A549 (cell line): ENCODE measurements at places on chromosomes 3 and 15.

DNA sequence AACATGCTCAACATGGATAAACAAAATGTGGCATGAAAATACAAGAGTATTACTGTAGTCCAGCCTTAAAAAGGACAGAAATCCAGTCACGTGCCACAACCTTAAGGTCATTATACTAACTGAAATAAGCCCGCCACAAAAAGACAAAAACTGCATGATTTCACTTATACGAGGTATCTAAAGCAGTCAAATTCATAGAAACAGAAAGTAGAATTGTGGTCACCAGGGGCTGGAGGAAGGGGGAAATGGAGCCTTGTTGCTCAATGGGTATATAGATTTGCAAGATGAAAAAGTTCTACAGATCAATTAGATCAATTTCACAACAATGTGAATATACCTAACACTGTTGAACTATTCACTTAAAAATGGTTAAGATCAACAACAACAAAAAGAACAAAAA lies 7.4 kb downstream of the GLB1 start:
- no peak for DNase-seq

GRCh38 chr3:152305075-152305474 lies 36.3 kb downstream of the MBNL1 start:
- DNase-seq, result no peak

DNA sequence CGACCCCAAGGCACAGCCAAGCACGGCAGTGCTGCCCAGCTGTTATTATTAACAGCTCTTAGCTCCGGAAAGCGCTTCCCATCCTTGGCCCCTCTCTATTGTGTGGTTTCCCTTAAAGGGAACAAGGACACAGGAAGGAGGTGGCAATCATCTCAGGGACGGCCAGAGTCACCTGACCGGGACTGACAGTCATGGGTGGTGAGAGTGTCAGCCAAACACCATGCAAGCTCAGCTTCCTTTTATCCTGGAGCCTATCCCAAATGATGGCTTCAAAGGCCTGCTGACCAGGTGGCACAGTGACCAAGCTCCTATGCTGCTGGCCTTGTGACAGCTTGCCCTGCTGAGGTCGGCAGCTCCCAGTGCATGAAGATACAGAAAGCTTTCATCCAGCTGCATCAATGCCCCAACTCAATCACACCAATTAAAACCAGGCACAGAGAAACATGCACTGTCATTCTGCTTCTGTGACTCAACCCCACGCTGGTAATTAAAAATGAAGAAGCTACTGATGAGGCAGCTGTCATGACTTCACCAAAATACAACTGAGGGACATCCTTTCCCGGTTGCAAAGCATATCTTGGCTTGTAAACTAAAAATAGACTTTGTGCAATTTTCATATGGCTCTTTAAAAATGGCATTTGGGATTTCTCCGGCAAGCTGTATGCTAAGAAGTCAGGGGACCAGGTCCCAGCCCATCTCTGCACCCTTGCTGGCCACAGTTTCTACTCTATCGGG lies 34.0 kb downstream of the PCSK6 start:
- no peak for DNase-seq

DNA sequence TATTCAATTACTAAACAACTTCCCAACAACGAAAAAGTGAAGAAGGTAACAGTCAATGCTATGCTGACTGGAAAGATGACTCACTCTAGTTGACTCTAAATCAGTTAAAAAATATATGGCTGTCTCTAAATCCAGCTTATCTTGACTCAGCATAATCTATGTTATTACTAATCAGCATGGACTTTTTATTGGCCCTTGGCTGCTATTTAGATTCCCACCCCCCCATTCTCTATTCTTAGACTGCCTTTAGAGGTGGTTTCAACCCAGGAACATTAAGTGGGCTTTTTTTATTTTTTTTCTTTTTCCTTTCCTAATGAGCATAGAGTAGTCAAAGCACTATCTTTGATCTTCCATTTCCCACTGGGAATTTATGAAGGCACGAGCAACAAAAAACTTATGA lies 1.9 kb downstream of the PCOLCE2 start:
- DNase-seq, result peak; percentile 18

GRCh38 chr3:78754066-78754743 lies 1013.6 kb downstream of the ROBO1 start:
- DNase-seq, result no peak

DNA sequence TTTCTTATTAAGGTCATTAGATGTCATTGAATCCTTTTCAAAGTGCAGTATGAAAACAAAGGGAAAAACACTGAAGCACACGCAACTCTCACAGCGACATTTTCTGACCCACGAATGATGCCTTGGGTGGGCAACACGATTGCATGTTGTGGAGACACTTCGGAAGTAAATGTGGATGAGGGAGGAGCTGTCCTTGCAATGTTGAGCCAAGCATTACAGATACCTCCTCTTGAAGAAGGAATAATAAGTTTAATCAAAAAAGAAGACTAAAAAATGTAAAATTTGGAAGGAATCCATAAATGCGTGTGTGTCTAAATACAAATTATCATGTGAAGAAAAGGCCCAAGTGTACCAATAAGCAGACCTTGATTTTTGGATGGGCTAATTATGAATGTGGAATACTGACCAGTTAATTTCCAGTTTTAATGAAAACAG lies 16.9 kb downstream of the THBS1 start:
- no peak for DNase-seq

GRCh38 chr3:104069114-104069513 lies 1297.6 kb upstream of the ALCAM start:
- no peak for DNase-seq

- DNase-seq, result no peak
Measured at GRCh38 chr15:39191871-39192291, 389.0 kb upstream of the THBS1 start.

DNA sequence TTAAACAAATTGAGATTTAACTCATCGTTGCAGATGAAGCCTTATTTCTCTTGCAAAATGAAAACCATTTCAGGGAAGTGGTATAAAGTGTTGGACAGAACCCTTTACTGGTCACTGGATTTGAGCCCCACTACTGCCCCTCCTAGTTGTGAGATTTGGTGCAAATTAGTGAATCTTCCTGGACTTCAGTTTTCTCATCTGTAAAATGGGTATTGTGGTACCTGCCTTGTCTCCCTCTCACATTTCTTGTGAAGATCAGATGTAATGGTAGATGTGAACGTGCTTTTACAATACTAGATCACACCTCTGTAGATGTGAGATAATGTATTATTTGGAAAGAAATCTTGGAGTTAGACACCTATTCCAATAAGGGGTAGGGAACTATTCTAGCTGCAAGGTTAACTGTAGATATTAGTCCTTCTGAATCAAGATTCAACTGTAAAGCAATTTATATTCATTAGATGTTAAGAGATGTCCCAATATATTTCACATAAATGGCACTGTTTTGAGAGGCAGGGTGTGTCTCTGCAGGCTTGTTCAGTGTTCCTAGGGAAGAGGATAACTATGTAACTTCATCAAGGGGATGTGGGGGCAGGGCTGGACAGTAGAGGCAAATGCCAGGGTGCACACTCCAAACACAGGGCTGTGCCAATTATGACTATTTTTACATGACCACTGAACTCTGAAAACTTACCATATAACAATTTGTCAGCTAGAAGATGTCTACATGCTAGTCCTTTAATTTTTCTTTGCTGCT lies 112.4 kb upstream of the PFN2 start:
- DNase-seq, result no peak

DNA sequence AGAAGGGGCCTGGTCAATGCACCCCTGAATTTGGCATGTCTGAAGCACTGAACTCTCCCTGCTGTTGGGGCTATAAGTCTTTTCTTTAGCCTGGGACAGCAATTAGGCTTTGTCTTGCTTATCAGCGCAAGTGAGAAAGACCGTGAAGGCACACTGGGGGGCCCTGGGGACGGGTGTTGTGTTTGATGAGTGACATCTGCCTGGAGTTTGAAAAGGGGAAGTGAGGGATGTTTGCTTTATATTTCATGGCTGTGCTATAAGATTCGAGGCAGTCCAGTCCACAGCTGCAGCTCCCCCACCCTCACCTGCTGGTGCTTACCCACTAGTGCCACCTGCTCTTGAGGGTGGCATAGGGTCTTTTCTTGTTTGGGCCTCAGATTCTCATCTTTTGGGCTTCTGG lies 44.8 kb downstream of the CEMIP start:
- DNase-seq, result no peak

DNA sequence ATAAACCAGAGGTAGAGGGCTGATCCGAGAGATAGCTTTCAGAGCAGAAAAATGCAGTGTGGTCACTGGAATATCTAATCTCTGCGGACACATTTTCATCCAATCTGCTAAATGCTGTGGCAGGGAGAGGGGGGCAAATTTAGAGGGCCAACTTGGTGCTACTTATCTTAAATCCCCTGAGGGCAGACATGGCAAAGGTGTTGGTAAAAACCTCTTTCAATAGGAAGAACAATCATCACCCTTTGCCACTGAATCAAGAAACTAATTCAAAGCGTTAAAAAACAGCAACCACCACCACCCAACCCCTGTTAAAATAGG lies 152.9 kb downstream of the MECOM start:
- DNase-seq, result no peak

DNA sequence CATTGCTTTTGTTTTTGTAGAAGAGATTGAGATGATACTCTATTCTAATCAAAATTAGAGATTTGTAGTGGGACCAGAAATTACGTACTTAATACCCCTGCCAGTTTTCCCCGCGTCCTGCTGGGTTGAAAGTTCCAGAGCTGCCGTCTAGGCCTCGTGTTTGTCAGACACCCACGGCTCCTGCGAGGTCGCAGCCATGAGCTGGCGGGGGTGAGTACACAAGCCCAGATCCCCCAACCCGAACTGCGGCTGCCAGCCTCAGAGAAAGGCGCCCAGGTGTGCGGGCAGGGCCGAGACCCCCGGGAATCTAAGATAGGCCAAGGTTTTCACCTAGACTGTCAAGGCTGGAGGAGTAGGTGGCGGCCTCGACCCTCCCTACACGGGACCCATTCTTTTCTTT lies 26.3 kb downstream of the GPR160 start:
- no peak for DNase-seq

- DNase-seq, result no peak
Measured at GRCh38 chr3:54875596-54876268, 52.1 kb downstream of the LRTM1 start.

- peak; percentile 56 for DNase-seq
Measured at GRCh38 chr15:73704869-73705645, 20.9 kb downstream of the CD276 start.

GRCh38 chr15:45640616-45641015 lies 5.8 kb downstream of the SQOR start:
- peak; percentile 44 for DNase-seq

DNA sequence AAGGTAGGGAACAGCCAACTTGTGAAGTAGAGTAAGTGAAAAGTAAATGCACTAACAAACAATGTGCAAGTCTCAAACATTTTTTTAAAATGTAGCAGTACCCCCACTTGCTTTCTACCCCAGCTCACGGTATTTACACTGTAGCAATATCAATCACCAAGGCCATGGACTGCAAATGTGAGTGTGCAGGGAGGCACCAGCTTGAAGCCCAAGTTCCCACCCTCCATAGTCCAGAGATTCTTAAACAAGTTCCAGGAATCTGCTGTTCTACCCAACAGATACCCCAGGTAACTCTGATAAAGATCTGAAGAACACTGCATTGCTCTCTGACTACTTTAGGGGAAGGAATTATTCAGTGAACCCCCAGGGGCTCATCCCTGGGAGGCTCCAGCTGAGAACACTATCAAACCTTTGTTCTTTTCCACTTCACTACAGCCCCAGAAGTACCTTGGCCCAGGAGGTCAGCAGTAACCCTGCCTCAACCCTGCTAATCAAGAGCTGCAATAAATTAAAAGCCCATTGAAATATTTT lies 86.1 kb downstream of the FOXP1 start:
- DNase-seq, result no peak

DNA sequence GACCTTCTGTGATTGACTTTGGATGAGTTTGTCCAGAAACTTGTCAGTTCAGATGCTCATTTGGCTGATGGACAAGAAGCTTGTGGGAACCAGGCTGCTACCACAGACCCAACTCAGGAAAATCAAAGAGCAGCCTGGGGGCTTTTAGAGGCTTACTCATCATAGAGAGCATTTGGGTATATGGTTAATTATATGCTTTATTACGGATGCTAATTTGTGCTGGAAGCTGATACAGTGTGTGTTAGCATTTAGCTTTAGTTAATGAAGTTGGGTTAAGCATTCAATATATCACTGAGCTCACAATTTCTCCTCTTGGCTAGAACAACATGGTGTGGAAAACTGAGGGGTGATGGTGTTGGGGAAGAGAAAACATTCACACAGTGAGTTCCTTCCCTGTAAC lies 664.2 kb upstream of the CFAP20DC start:
- DNase-seq, result no peak

- DNase-seq, result no peak
Measured at GRCh38 chr3:134348524-134348923, 25.7 kb downstream of the AMOTL2 start.

DNA sequence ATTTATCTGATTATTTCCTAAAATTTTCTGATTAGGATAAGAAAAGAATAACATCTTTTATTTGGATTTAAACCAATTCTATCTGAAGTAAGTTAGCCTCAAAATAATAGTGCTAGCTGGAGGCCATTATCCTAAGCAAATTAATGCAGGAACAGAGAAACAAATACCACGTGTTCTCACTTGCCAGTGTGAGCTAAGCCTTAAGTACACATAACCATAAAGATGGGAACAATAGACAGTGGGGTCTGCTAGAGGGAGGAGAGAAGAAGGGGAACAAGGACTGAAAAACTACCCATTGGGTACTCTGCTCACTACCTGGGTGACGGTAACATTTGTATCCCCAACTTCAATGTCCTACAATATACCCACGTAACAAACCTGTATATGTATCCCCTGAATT lies 31.3 kb upstream of the LYSMD4 start:
- no peak for DNase-seq

DNA sequence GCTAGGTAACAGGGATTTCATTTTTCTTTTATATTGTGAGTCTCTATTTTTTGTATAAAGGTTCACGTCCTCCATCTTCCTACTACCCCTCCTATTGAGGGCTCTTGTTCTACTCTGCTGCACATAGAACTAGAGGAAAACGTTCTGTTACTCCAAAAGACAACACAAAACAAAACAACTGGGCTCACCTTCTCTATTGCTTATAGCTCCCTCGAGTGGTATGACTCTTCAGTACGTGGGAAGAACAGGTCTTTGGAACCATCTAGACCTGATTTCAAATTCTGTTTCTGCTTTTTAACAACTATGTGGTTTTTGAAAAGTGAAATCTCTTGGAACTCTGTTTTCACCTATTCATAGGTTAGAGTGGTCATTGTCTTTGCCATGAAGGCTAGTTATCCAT lies 515.3 kb downstream of the SOX2 start:
- DNase-seq, result no peak

- DNase-seq, result no peak
Measured at GRCh38 chr15:88982946-88983342, 69.8 kb upstream of the MFGE8 start.
